ENCODE measurements at places on chromosomes 7 and 10.

DNA sequence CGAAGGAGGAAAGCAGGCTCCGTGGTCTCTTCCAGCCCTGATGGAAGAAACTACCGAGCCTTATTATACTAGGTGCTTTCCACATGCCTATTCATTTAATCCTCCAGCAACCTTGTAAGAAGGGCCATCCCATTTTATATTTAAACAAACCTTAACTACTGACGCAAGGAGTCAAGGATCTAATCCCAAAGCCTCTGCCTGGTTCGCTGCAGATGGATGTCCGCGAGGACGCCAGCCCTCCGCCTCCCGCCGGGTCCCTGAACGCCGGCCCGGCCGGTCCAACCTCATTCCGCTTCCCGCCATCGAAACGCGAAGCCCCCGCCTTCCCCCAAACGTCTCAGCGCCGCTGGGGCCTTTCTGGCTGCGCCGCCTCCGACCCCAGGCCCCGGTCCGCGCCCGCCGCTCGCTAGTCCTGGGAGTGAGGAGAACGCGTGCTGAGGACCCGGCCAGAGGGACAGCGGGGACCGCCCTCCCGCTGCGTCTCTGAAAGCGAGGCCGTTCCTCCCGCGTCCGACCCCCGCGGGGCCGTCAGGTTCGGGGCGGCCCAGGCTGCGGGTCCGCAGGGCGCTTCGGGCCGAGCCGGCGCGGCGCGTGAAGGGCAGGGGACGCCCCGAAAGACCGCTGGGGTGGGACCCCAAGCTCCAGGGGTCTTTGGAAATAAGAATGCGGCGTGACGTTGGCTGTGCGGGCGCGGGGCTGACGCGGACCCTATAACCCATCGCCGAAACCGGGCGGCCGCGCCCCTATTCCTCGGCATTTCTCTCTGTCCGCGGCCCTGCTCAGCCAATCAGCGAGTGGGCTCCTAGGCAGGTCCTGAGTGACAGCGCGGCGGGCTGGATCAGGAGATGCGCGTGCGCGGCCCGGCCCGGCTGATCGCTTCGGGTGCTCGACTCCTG lies at the start of gene ATP6V0E2:
Gene ATP6V0E2, plus strand, starts transcription at position 896 of the 896 bp plus-strand sequence. CDS start 97 bp downstream, outside the sequence.
- peak; percentile 87 for DNase-seq

DNA sequence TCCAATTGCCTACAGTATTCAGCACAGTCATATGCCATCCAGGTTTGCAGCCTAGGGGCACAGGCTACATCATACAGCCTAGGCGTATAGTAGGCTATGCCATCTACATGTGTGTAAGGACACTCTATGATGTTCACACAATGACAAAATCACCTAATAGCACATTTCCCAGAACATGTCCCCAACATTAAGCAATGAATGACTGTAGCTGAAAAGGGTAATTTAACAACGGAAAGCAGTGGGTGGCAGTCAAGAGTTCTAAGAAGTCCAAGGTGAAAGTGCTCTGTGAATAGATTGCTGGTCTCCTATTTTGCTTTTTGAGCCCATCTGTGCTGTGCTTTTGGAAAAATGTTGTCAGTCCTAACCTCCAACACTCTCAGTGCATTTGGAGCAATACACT lies 162.6 kb downstream of the KLF6 start:
- no peak for DNase-seq

- DNase-seq, result no peak
Observed at GRCh38 chr7:71746006-71746405, 614.1 kb downstream of the GALNT17 start.

DNA sequence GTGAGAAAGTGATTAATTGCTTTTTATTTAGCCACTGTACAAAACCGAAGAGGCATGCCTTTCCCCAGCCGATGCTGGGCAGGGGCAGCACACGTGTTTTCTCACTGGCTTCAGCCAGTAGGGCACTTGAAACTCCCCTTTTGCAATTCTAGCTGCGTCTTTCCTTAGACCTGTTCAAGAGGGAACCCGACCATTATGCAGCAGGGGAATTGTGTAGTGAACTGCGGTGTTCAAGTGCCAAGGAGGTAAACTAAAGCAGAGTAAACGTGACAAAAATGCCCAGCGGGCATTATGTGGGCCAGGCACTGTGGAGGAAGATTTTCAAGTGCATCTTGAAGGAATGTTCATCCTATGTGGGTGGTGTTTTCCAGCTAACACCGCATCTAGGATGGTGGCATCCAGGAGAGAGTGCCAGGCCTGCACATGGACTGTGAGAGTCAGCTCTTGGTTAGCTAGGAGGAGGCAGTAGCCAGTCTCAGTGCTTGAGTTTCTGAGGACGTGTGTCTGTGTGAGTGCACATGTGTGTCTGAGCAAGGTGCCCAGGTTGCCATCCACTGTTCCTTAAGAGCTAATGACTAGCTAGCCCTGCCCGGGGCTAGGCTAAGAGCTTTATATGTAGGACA lies 3.3 kb downstream of the WIPF3 start:
- no peak for DNase-seq

- DNase-seq, result no peak
Observed at GRCh38 chr10:88066319-88066718, 202.9 kb downstream of the PTEN start.

DNA sequence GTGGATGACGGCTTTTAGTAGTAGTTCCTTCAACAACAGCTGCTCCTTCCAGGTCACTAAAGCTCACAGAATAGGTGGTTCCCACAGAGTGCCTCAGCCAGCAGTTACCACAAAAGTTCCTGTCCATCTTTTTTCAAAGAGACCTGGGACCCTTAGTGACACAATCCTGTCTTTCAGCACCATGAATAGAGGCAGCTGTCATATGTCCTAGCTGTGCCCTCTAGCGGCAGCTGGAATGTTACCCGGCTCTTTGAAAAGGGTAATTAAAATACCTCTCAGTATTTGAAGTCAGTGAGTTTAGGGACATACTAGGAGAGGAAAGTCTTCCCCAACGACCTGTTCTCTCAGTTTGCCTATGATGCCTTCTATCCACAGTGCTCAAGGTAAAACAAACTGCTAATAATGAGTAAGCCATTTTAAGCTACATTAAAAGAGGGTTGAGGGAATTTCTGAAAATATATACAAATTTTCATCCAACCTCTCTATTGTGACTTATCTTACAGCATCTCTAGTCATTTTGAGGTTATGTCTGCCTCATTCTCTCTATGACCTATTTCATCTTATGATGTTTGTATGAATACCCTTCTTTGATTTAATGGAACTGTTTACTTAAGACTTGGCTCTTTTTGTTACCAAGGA lies 290.8 kb downstream of the NXPH1 start:
- no peak for DNase-seq

DNA sequence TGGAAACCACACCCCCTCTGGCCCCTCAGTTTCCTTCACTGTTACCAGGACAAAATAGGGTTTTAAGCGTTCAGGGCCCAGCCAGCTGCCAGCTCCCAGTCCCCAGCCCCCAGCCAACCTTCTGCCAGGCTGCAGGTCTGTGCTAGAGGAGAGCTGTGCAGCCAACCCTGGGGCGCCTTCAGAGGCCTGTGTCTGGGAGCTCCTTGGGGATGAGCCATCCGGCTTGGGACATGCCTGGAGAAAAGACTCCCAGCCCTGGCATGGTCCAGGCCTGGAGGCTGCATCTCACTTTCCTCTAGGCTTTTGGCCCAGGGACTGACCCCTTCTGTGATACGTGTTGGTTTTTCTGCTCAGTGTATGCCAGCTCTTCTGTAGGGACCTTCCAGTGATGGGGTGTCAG lies 487.6 kb upstream of the MGMT start:
- no peak for DNase-seq

DNA sequence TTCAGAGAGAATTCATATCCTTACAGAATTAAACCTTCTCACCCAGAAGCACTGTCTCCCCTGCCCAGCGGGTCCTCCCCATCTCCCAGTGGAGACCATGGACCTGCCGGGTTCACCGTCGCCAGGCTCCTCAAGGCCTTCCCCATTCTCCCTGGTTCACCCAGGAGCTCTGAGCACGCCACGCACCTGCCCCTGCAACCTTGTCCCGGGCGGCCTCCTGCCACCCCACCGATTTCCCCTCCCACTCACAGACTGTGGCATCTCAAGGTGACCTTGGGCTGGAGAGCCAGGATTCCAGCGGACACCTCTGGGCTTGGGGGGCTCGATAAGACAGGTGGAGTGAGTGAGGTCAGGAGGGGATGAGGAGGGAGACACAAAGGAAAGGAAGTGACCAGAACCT lies 135.3 kb downstream of the PTPRN2 start:
- DNase-seq, result no peak

DNA sequence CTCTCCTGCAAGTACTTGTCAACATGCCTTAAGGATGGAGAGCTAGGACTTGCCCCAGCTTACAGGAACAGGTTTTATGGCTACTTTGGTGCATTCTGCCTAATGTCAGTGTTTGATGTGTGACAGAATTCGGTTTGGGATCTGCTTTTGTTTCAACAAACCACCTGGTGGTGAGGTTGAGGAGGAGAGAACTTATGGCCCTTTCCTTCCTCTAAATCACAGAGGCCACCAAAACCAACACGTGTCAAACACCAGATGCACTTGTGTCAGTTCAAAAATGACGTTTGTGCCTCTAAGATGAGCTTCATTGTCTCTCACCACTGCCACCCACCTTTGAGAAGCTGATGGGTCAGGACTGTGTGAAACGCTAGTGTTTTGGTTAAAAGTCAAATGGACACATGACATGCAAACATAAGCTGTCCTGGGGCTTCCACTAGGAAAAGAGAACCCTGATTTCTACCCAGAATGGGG lies 83.9 kb downstream of the OSBPL3 start:
- DNase-seq, result no peak

- no peak for DNase-seq
Observed at GRCh38 chr10:1310271-1310789, 254.1 kb downstream of the WDR37 start.

- no peak for DNase-seq
Observed at GRCh38 chr7:77419102-77419501, 3.0 kb upstream of the GSAP start.

GRCh38 chr7:47670729-47671128 lies 88.8 kb upstream of the TNS3 start:
- no peak for DNase-seq

DNA sequence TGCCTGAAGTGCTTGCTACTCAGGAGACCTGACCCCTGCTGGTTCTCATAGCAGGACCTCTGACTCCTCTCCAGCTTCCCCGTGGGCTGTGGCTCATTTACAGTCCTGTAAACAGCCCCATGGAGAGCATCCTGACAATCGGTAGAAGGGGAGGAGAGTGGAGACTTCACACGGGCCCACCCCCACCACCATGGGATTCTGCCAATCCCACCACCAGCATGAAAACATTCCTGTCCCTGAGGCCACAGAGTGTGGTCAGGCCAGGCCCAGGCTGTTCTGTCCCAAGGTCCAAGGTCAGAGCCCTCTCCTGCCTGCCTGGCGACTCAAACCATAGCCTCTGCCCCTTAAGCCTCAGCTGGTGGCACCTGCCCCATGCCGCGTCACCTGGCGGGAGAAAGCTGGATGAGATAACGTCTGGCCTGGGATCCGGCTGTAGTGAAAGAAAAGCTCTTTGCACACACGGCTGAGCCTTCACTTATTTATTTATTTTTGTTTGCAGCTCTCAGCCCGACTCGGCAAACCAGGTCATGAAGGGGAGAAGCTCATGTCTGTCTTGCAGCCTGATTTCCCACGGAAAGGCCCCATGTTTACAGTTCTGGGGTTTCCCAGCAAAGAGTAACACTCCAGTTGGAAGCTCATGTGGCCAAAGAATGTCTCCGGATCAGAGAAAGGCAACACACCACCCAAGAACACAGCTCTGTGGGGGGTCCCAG lies 293.6 kb upstream of the ZMIZ1 start:
- no peak for DNase-seq

DNA sequence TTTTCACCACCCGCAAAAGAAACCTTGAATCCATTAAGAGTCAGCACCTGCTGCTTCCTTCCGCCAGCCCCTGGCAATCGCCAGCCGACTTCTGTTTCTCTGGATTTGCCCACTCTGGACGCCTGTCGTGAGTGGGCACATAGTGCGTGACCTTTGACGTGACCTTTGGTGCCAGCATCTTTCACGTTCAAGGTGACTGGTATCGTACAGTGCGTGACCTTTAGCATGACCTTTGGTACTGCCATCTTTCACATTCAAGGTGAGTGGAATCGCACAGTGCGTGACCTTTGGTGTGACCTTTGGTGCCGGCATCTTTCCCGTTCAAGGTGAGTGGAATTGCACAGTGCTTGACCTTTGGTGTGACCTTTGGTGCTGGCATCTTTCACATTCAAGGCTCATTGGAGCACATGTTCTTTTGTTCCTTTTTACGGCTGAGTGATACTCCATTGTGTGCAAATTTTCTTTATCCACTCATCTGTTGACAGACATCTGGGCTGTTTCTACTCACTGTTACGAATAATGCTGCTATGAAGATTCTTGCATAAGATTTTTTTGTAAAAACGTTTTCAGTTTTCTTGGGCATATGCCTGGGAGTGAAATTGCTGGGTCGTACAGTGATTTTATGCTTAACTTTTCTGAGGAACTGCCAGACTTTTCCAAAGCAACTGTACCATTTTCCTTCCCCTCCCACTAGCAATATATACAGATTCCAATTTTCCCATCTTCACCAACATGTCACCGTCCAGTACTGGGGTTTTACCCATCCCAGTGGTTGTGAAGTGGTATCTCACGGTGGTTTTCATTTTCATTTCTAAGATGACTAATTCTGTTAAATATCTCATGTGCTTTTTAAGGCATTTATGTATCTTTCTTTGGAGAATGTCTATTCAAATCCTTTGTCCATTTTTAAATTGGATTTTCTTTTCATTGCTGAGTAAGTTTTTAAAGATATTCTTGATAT lies 145.3 kb downstream of the DIP2C start:
- no peak for DNase-seq

DNA sequence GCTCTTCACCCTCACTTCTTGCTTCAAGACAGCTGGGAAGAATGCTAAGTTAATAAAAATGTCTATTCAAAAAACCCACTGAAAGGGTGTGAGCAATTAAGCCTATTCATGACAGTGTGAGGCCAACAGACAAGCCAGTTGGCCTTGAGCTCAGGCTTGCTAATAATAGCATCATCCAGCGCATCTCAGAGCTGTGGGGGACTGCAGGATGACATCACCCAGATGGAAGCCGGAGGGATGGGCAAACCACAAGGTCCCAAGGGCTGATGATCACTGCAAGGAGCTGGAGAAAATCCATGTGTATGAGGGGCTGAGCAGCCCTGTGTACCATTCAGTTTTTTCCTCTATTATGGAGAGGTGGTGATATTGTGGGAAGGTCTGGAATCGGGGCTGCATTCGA lies 770.4 kb downstream of the TNS3 start:
- DNase-seq, result no peak

Measured in activated CD4-positive, alpha-beta T cell treated with anti-CD3 and anti-CD28 coated beads for 1 hour (primary cell).